ENCODE measurements at places on chromosomes 7 and 10.

GRCh38 chr7:129108581-129108980, 35.9 kb upstream of the TSPAN33 start:
- DNase-seq: no peak

DNA sequence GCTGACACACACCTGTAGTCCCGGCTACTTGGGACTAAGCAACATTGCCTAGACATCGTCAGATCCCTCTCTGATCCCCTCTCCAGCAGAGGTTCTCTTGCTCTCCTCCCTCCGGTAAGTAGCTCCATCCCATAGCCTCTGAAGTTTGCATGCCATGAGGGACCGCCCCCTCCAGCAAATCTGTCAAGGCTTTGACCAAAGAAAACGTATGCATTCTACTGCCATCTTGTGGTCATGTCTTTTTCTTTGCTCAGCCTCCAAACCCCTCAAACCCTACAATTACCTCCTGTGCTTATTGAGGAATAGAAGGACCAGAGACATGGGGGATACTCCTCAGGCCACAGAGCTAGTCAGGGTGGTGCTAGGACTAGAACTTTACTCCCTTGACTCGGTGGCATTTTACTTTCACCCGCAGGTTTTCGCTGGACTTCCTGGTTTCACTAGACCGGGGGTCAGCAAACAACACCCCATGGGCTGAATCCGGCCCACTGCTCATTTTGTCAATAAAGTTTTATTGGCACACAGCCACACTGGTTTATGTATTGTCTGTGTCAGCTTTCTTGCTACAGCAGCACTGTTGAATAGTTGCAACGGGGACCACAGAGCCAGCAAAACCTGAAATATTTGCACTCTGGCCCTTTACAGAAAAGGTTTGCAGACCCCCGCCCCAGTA, 202.6 kb upstream of the FOXK1 start:
- no peak for DNase-seq

DNA sequence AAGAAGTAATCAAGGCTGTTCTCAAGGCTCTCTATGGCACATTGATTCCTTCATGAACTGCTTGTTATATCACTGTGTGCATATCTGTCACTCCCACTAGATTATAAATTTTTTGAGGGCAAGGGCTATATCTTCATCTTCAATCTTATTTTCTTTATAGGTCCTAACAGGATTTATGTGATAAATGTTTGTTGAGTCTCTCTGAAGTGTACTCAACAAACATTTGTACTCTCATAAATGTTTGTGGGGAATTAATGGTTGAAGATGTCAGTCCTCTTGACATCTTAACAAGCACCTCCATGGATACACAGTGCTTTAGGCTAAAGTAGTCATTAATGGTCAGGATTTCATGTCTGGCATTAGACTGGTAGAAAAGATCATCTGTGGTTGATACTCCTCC, 143.2 kb downstream of the RNLS start:
- no peak for DNase-seq

GRCh38 chr10:14380746-14381145, 50.0 kb upstream of the FRMD4A start:
- DNase-seq: no peak

DNA sequence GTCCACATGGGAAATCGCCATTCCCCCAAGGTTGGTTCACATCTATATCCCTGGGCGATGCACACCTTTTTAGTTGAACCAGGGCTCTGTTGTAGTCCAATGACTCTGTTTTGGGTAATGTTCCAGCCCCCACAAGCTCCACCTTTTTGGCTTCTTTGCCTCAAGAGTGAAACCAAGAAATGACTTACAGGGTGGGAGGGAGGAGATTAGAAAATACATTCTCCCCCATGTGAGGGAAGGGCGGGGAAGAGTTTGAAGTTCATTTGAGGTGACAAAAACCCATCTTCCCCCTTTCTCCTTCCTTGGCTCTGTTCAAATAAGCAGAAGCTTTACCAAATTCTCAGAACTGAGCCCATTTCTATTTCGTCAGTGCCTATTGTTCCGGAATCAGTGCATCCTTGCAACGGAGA, 82.8 kb downstream of the GATA3 start:
- DNase-seq: no peak

DNA sequence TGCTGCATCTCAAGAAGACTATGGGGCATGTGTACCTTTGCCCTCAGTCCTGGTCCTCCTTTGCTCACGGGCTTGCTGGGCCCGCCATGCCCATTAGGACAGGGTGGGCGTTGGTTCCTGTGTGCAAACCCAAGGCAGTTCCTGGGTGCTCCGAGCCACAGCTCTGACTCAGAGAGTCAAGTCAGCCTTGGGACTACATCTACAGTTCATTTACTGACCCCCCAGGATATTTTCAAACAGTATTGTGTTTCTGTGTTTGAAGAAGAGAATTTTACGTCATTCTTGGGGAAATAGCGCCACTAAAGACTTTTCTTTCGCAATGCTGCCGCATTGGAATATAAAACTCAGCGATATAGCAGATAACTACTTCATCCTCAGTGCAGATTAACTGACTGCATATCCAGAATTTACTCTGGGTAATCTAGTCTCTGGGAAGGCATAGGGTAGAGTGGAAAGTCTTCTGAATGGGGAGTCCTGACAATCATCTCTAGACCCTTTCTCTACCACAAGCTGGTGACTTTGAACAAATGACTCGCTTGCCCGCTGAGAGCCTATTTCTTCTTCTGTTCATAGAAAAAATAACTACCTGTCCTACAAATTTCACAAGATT, 638.9 kb upstream of the FZD8 start:
- no peak for DNase-seq

GRCh38 chr7:44102846-44103565, 1.1 kb upstream of the AEBP1 start:
- no peak for DNase-seq

GRCh38 chr7:117946151-117946633, 73.0 kb upstream of the CTTNBP2 start:
- no peak for DNase-seq

GRCh38 chr10:114593240-114593792, 64.8 kb downstream of the ABLIM1 start:
- no peak for DNase-seq

- DNase-seq: no peak
Observed at GRCh38 chr10:115606086-115606485, 512.9 kb downstream of the ATRNL1 start.

DNA sequence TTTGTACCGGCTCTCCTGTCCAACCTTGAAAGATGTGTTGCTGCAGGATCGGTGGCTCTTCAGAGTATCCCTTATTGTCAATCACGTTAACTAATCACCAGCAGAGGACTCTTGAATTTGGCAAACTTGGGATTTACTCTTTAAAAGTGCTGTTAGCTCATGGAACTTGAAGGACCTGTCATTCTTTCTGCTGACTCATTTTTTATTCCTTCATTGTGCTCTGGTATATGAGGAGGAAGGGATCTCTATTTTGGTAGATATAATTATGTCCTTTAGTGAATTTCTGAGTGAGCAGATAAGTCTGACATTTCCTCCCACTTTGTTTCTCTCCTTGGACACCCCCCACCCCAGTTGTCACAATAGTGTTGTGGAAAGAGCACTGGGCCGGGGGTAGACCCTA, 175.1 kb upstream of the HDAC9 start:
- DNase-seq: no peak

DNA sequence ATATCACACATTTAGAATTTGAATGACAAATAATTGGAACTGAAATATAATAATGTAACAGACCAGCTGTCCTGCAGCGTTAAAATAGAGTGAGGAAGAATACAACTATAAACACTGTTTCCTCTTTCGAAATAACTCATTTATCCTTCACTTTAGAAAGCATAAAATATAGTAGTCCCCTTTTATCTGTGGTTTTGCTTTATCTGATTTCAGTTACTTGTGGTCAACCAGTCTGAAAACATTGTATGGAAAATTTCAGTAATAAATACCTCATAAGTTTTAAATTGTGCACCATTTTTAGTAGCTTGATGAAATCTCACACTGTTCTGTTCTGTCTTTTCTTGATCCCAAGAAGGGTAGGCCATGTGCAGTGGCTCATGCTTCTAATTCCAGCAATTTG, 31.7 kb downstream of the POLR1F start:
- DNase-seq: no peak

DNA sequence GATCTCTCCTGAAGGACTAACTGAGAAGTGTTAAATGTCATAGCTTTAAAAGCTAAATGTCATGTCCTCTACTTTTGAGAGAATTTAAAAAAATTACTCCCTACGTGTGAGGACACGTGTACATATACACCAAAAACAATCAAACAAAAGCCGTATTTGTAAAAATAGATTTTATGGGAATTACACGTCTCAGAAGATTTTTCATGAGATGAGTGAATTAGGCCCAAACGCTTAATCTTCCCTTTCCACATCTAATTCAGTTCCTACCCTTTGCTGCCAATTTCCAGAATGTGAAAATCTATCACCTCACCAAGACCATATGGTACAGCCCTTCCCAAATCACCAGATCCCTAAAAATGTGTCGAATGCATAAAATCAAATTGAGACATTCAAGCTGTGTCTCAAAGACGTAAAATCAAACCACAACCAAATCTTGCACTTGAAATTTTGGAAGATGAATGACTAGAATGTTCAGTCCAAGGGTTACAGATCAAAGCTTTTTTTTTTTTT, 1.0 kb upstream of the CTTNBP2 start:
- no peak for DNase-seq

- no peak for DNase-seq
Observed at GRCh38 chr7:29626730-29627129, 63.1 kb downstream of the PRR15 start.

DNA sequence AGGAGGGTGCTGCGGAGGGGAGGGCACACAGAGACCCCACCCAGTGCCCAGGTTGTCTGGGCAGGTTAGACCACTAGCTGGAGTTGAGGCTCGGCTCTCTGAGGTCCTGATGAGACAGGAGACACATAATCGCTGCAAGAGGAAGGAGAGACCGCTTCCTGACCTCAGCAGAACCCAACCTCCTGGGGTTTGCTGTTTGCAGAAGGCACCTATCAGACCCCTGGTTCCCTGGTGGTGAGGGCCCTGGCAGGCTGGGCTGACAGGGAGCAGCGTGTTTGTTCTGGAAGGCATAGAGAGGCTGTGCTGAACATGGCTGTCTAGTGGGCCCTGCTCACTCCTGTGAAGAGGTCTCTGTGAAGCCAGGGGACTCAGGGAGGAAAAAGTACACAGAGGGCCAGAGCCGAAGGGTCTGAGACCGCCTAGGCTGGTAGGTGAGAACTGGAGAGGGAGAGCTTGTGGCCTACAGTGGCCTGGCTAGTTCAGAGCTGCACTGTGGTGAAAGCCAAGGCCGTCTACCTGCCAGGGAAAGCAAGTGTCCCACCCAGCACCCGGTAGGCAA, 39.4 kb upstream of the NPFFR1 start:
- DNase-seq: no peak

DNA sequence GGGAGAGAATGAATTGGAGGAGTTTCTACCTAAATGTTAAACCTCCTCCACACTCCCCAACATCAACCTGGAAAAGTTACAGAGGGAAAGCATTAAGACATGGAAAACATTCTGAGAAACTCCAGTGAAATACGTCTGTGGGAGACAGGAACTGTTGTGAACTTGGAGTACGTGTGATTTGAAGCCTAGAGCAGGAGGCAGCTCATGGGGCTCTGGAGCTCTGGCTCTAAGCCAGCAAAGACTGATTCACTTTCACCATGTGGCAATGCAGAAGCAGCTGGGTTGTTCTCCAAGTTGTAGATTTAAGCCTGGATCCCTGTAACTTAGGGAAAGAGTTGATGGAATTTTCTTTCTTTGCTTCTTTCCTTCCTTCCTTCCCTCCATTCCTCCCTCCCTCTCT, 503.2 kb downstream of the NRG3 start:
- no peak for DNase-seq

DNA sequence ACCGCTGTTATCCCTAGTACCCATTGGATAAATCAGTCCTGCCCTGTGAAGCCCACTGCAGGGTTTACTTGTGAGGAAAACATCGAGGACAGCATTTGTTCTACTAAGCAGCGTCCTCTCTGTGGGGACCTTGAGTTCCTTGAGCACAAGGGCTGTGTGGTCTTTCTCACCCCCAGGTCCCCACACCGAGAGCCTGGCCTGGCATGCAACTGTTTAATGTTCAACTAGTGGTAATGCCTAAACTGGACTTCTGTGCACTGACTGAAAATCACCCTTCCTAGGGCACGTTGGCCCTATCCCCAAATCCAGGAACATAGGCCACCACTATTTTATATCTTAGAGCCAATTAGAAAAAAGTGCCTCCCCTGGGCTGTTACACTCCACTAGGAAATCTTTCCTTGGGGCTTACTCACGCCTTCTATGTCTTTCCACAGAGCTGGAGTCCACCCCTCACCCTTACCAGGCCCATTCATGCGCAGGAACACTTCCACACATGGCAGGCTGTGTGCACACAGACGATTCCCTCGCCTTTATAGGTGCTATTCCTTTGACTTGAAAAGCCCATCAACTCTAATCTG, 1.7 kb upstream of the TMEM213 start:
- no peak for DNase-seq

- no peak for DNase-seq
Observed at GRCh38 chr10:60348982-60349381, 40.7 kb downstream of the ANK3 start.

DNA sequence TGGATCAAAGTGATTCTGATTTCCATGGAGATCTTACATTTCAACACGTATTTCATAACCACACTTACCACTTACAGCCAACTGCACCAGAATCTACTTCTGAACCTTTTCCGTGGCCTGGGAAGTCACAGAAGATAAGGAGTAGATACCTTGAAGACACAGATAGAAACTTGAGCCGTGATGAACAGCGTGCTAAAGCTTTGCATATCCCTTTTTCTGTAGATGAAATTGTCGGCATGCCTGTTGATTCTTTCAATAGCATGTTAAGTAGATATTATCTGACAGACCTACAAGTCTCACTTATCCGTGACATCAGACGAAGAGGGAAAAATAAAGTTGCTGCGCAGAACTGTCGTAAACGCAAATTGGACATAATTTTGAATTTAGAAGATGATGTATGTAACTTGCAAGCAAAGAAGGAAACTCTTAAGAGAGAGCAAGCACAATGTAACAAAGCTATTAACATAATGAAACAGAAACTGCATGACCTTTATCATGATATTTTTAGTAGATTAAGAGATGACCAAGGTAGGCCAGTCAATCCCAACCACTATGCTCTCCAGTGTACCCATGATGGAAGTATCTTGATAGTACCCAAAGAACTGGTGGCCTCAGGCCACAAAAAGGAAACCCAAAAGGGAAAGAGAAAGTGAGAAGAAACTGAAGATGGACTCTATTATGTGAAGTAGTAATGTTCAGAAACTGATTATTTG, 15.3 kb downstream of the HNRNPA2B1 start:
- no peak for DNase-seq

DNA sequence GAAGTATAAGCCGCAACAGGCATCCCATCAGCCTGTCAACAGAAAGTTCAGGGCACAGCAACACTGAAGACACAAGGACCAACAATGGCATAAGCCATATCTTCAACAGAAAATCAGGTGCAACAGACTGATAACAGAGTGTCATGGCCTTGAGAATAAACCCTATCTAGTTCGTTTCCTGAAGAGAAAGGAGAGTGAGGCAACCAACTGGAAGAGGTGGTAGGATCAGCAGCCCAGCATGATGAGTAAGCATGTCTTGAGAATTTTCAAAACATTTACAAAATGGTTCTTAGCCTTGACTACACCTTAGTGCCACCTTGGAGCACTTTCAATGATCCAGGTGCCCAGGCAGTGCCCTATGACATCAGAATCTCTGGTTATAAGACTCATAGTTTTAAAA, 290.2 kb upstream of the SEMA3C start:
- DNase-seq: no peak
